Activated CD8-positive, alpha-beta memory T cell treated with anti-CD3 and anti-CD28 coated beads for 4 hours (primary cell): ENCODE measurements at places on chromosomes 5 and 9.

- DNase-seq, result no peak
Measured at GRCh38 chr9:119280740-119281485, 88.3 kb downstream of the BRINP1 start.

DNA sequence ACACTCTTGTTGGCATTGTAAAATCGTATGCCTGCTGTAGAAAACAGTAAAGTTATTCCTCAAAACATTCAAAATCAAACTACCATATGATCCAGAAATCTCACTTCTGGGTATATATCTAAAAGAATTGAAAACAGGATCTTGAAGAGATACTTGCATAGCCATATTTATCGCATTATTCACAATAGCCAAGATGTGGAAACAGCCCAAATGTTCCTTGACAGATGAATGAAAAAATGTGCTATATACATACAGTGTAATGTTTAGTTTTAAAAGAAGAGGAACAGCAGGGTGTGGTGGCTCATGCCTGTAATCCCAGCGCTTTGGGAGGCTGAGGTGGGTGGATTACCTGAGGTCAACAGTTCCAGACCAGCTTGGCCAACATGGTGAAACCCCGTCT lies 234.1 kb upstream of the DAB2 start:
- DNase-seq, result no peak

- DNase-seq, result no peak
Measured at GRCh38 chr9:17859987-17860386, 281.1 kb downstream of the SH3GL2 start.

GRCh38 chr9:4973246-4973645 lies 11.8 kb upstream of the JAK2 start:
- DNase-seq, result no peak
